ENCODE measurements at places on chromosomes 2 and 18.

DNA sequence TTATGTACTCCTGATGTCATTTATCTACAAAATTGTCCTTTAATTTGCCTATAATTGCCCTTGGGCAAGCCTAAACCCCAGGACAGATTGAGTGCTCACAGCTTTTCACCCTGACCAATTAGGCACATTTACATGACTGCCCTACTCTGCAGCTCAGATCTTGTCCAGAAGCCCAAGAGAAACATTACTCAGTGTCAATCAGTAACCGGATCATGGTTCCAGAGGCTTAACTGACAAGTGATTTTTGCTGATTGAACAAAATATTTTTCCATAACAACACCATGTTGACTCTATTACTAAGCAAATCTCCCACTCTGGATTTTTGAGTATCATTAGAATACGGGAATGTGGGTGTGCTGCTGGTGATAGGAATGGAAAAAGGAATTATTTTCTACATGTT lies 465.4 kb upstream of the TNP1 start:
- no peak for DNase-seq

DNA sequence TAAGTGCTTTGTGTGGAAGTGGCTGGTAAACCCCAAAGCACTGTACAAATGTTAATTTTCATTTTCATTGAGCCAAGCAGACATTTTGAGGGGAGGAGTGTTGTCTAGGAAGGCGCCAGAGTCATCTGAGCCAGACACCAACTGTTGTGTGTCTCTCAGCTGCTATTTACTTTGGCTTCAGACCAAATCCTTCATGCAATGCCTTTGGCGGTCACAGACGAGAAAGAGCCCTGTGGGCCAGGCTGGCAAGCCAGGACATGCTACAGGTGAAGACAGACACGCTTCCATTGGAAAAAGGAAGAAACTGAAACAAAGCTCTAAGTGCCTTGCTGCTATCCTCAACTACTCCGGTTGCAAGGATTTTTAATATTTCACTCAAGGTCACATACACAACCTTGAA lies 115.4 kb upstream of the CDC42EP3 start:
- peak; percentile 93 for DNase-seq

- no peak for DNase-seq
These were observed 93.3 kb upstream of the EML6 start for GRCh38 chr2:54629914-54630857.

GRCh38 chr2:100113990-100114433 lies 28.4 kb downstream of the AFF3 start:
- no peak for DNase-seq

DNA sequence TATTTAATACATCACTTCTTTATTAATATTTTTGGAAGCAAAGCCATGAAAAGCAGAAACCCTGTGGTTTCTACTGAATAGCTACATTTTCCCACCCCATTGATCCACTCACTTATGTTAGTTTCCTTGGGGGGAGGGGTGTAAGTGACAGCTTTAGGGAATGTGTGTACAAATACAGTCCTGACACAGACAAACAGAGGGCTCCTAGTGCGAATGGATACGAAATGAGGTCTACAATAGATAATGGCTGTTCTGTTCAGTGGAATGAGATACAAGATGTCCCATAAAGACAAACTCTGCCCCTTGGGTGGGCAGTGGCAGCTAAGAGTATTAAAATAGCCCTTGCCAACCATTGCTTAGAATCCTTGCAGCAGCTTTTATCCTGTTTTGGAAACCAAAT lies 312.9 kb downstream of the NCKAP5 start:
- no peak for DNase-seq

All from NCI-H2029 treated with DMSO at 0.1 percent for 48 hours (cell line).